Osteoblast (primary cell): ENCODE measurements at places on chromosomes 1 and 21. TPM values are rescaled to one million over a fixed set of nuclear protein-coding genes. Genes with fewer than 3 reads are reported as not detected.
A peak's percentile ranks its signal among the peaks of the same experiment; 100 is the strongest.

The C1orf94 gene
- not detected in 2 replicates for total RNA-seq

The RBP7 gene
- total RNA-seq = not detected in 2 replicates

The YIPF1 gene
- total RNA-seq = 22.4 and 23.2 TPM in 2 replicates

The CHRM3 gene
- under 0.01 and 0.29 TPM in 2 replicates for total RNA-seq

The GPR153 gene
- total RNA-seq = 2.9 and 4.0 TPM in 2 replicates

The CACNA1S gene
- not detected in 2 replicates for total RNA-seq

The TMCO1 gene
- 86.0 and 87.6 TPM in 2 replicates for total RNA-seq

The FCMR gene
- total RNA-seq = 0.29 TPM in 1 of 2 replicates, not detected in the other

The LRRC38 gene
- not detected in 2 replicates for total RNA-seq

The ASH1L gene
- total RNA-seq = 41.5 and 41.6 TPM in 2 replicates

The CAPN9 gene
- total RNA-seq = under 0.01 TPM in 1 of 2 replicates, not detected in the other

The ATP6V1G3 gene
- 0.36 TPM in 1 of 2 replicates, not detected in the other for total RNA-seq

The ZFP69B gene
- total RNA-seq = 4.7 and 5.6 TPM in 2 replicates

GRCh38 chr1:94721240-94721639, 98.9 kb upstream of the SLC44A3 start:
- peaks cover 6% of the 10 kb centered on the region for H3K4me1 ChIP-seq
- H3K4me3 ChIP-seq = no peak overlapping the region
- no peak for DNase-seq
- H3K36me3 ChIP-seq = no peaks in the 10 kb centered on the region
- peaks cover 13% of the 10 kb centered on the region for H3K27me3 ChIP-seq
- no peak overlapping the region for H3K27ac ChIP-seq

DNA sequence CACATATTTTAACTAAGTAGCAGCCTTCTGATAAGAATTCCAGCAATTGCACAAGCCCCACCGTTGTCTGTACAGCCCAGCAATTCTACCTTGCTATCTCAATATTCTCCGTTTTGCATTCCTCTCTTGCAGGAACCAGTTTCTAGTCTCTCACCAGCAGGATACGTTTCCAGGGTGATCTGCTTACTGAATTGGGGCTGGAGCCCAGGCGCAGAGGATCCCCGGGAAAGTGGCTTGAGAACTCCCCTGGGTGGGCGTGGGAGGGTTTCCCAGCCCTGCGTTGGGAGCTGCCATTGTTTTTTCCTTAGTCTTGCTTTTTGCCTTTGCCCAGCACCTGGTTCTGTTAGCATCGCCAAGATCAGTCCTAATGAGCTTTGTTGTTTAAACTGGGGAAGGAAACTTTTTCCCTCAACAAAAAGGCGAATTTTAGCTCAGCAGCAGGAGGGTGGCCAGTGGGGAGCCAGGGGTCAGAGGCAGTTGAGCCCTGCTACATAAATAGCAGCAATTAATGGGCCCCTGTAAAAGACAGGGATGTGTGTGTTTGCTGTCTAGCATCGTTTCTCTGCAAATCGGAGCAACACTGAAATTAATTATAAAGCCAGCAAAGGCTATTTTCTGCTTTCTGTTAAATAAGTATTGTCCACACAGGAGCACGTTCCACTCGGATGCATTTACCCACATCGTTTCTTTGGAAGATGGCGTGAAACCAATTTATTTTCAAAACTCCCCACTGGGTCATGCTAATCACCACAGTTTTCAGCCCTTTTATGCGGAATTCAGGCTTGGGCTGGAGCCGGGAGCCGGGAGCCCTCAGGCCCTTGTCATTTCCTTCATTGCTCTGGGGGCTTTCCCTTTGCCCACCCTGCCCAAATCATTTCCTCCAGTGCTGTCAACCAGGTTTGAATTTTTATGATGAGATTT, 36.6 kb downstream of the HUNK start:
- no peak overlapping the region for H3K4me3 ChIP-seq
- H3K27me3 ChIP-seq = no peaks in the 10 kb centered on the region
- no peaks in the 10 kb centered on the region for H3K36me3 ChIP-seq
- H3K4me1 ChIP-seq = no peaks in the 10 kb centered on the region
- DNase-seq = no peak

- no peak for DNase-seq
- H3K36me3 ChIP-seq = no peaks in the 10 kb centered on the region
- no peak overlapping the region for H3K27ac ChIP-seq
These were observed 19.1 kb upstream of the ZNF697 start for GRCh38 chr1:119667173-119667572.

- no peak overlapping the region for H3K4me3 ChIP-seq
- no peaks in the 10 kb centered on the region for H3K36me3 ChIP-seq
- no peak overlapping the region for H3K27ac ChIP-seq
- H3K4me1 ChIP-seq = peaks cover 62% of the 10 kb centered on the region
These were observed 7.0 kb downstream of the AHDC1 start for GRCh38 chr1:27596986-27597385.

GRCh38 chr1:31335007-31335406, 37.9 kb downstream of the FABP3 start:
- no peaks in the 10 kb centered on the region for H3K4me1 ChIP-seq
- H3K27me3 ChIP-seq = no peaks in the 10 kb centered on the region
- peak; percentile 43 for DNase-seq
- peaks cover 15% of the 10 kb centered on the region for H3K36me3 ChIP-seq
- H3K27ac ChIP-seq = no peak overlapping the region

- peak; percentile 76 for DNase-seq
- peak overlapping the region; percentile 100 for H3K4me3 ChIP-seq
- peaks cover 8% of the 10 kb centered on the region for H3K4me1 ChIP-seq
- H3K27ac ChIP-seq = peak overlapping the region; percentile 83
- H3K27me3 ChIP-seq = no peaks in the 10 kb centered on the region
These were observed 750 bp downstream of the NECAP2 start for GRCh38 chr1:16441282-16441665.
